ENCODE measurements at places on chromosomes 13 and 19.

- DNase-seq = peak; percentile 19
These were observed 778 bp upstream of the LRRC4B start for GRCh38 chr19:50568728-50569698.

DNA sequence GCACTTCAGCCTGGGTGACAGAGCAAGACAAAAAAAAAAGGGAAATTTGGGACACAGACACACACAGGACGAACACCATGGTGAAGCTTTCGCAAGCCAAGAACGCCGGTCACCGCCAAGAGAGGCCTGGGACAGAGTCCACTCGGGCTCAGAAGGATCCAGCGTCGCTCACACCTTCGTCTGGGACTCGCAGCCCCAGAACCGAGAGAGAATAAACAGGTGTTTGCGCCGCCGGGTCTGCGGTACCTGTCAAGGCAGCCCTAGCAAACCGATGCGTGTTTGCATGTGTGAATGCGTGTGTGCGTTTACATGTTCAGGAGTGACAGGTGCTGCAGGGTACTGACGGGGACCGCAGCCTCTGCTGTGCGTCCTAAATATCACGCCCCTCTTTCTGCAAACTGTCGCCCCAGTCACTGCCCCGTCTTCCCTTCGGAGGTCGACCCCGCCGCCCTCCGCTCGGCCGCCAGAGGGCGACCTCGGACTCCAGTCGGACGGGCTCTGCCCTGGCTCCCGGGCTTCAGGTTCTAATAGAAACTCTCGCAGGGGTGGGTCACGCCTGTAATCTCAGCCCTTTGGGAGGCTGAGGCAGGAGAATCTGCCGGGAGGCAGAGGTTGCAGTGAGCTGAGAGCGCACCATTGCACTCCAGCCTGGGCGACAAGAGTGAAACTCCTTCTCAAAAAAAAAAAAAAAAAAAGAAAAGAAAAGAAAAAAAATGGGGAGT, 11.8 kb upstream of the CSNK1G2 start:
- peak; percentile 71 for DNase-seq

DNA sequence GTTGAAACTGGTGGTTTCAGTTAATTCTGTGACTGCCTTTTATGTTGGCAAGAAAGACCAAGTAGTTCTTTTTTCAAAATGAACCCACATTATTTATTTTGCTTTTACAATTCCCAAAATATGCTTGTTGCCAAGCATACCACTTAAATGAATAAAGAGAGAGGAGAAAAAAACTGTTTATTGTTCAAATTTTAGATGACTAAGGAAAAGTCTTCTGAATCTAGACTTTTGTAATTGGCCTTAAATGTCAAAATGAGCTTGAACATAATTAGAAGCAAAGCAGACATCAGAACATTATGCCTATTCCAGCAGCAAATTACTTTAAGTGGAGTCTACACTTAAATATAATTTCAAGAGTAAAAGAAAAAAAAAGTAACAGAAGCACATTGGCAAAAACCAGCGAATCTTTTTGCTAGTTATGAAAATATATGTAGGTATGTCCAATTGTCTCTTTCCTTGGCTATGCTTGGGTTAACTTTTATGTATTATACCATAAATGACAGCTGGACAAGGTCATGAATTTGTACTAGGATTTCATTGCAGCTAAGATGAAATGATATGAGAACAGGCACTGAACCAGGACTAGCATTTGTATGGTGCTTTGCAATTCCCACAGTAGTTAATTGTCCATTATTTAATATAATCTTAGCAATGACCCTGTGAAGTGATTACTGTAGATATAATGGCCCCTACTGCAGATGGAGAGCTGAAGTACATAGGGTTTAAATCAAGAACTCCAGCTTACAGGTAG, 211.9 kb downstream of the NALCN start:
- no peak for DNase-seq

DNA sequence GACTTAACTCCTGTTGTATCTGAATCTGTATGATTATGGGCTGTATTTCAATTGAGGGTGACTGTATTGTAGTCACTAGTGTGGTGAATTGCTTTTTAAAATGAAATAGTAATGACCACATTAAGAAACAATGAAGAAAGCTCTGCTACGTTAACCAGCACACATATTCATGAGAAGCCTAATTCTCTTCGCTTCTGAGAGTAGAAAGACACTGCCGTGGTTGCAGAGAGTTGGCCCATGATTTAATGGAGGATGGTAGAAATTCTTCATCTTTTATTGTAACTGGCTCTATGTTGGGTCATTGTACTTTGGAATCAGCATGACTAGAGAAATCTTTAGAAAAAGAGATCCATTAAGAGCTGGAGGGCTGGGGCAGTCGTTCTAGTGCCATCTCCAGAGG, 451.5 kb downstream of the PCDH17 start:
- DNase-seq = no peak

GRCh38 chr13:89474432-89474831, 1803.3 kb downstream of the SLITRK5 start:
- no peak for DNase-seq

- peak; percentile 77 for DNase-seq
These were observed 16.4 kb upstream of the KCNN1 start for GRCh38 chr19:17950310-17951156.

DNA sequence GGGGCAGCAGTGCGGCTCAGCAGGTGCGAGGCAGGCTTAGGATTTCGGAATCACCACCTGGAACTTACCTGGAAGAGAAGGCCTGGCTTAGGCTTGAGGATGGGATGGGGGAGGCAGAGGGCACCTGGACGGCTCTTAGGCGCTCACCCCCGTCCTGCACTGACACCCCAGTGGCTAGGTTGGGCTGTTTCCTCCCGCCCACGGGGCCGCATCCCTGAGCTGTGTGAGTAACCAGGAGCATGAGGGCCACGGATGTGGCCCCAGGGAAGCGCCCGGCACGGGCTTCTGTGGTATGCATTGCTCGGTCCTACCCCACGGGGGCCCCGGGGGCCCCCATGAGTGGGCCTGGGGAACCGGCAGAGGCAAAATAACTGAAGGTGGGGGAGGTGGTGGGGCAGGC, 2.4 kb upstream of the NKPD1 start:
- DNase-seq = no peak

- DNase-seq = no peak
These were observed 18.5 kb downstream of the KLF2 start for GRCh38 chr19:16343156-16343555.

DNA sequence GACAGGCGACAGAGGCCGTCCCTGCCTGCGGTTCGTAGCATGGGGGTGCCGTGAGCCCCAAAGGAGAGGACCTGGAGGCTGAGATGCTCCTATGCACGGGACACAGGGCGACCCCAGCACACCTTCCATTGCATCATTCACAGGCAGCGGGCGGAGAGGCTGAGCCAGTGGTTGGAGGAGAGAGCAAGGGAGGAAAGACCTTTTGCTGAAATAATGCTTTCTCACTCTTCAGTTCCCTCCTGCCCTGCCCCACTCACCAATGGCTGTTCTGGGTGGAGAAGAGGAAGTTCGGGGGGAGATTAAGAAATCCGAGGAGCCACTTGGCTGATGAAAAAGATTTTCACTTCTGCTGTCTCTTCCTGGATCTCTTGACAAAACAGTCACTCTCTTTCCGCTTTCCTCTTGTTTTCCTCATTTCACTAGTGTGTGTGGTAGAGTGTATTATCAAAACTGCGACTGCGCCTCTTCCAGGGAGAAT, at the start of gene NLRP12:
Gene NLRP12, minus strand, starts transcription at position 181 of the 478 bp plus-strand sequence. Its CDS starts 140 bp downstream, at position 41.
- DNase-seq = no peak

GRCh38 chr19:13056052-13056660, 46.5 kb downstream of the LYL1 start:
- no peak for DNase-seq

Measured in 8988T (cell line).